ENCODE measurements at places on chromosomes 16 and 17.

- peak; percentile 8 for DNase-seq
Measured at GRCh38 chr16:87765473-87765775, 362 bp downstream of the KLHDC4 start.

DNA sequence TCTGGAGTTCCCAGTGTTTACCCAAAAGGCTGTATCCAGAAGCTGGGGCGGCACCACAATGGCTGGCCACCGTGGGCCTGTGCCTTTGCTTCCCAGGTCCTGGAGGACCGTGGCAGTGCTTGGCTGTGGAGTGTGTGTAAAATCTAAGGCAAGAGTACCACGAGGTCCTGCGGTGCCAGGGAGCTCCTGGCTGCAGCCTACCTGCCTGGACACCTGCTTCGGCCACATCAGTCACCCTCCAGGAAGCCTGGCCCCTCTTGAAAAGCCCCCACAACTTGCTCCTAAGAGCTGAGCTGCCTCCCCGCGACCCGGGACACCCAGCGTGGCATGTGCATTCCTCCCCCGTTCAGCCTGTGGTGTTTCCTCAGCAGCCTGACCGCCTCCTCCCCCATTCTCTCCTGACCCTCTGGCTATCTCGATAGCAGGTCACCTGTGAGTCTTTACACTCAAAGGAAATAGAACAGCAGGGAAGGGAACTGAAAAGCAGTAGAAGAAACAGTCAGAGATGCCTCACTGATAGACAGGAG is 7.9 kb downstream of the TIMM22 start:
- DNase-seq: no peak

- DNase-seq: no peak
Measured at GRCh38 chr17:72900654-72900971, 191.9 kb downstream of the SLC39A11 start.

GRCh38 chr17:8448310-8448709 is 12.6 kb downstream of the NDEL1 start:
- DNase-seq: no peak

DNA sequence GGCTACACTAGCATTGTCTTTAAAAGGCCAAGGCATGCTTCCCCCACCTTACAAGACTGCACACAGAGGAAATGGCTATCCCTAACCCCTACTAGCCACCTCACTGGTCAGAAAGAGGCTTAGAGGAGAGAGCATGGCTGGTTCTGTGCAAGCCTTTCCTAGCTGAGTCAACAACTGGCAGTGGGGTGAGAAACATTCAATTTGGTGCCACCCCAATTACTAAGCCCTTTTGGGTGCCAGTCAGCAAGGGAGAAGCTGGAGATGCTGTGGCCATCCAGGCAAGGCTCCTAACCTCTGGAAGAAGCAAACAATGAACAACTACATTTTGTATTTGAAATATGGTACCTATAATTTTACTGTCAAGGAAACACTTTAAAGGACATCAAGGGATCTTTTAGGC is 4.7 kb upstream of the KAT7 start:
- no peak for DNase-seq

- no peak for DNase-seq
Measured at GRCh38 chr16:29819506-29819905, 756 bp upstream of the MVP start.

DNA sequence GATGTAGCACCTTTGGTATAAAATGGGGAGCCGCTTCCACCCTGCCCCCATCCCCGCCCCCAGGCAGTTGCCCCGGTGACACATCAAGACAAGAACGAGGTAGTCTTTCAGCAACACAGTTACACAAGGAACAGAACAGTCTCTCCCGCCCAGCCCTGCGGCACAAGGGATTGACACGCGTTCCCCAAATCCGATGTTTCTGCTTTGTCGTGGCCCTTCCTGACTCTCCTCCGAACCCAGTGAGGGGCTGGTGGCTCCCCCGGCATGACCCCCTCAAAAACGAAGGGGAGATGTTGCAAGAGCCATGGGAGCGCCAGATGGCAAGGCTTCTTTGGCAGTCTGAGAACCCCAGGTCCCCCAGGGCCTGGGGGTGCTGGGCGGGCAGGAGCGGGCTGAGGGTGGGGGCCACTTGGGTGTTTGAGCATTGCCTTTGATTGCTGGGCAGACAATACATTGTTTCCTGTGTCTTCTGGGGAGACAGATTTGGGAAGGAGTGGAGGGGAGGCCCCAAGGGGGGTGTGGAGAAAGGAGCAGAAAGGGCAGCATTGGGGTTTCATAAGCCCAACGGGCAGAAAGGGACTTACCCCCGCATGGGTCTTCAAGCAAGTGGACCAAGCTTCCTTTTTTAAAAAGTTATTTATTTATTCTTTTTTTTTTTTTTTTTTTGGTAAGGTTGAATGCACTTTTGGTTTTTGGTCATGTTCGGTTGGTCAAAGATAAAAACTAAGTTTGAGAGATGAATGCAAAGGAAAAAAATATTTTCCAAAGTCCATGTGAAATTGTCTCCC is 16.6 kb downstream of the COL1A1 start:
- peak; percentile 18 for DNase-seq

DNA sequence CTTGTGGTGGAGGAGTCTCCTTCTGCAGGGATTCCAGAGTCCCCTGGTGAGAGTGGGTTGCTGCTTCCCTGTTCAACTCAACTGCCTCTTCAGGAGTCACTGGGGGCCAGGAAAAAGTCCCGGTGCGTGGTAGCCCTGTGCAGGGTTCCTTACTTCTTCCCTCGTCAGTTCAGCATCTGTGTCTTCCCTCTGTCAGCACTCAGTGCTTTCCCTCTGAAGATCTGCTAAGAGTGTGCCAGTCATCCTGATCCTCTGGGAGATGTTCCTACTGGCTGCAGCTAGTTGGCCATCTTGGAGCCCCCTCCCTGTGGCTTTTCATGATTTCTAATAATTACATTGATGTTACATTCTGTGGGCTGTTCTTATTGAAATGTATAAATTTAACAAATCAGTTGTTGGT is 36.5 kb downstream of the NF1 start:
- DNase-seq: no peak

GRCh38 chr17:56111706-56112485 is 41.4 kb upstream of the ANKFN1 start:
- DNase-seq: no peak

GRCh38 chr16:84995663-84996062 is 15.7 kb downstream of the ZDHHC7 start:
- DNase-seq: no peak

DNA sequence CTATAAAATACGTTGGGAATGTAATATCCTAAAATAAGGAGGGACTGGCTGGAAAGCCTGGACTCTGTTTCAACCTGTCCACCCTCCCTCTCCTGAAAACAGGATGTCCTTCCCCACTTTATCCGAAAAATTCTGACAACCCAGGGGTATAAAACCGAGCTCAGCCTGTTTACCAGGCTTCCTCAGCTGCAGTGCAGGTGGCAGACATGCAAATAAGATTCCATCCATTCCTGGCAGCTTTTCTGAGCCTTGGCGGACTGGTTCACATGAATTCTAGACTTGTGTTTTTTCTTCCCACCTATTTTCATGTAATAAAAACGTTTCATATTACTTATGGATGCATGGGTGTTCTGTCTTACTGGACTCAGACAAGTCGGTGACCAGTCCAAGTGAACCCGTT is 479.3 kb downstream of the KCNJ18 start:
- no peak for DNase-seq

DNA sequence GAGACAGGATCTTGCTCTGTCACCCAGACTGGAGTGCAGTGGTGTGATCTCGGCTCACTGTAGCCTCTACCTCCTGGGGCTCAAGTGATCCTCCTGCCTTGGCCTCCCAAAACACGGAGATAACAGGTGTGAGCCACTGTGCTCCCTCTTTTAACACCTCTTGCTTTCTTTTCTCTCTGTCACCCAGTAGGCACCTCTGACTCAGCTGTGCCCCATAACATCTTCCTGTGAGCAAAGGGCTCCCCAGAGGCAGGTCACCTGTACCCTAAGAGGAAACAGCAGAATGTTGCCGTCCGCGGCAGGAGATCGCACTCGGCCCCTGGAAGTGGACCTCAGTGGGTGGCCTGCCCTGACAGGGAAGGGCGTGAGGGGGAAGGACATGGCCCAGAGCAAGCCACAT is 918 bp upstream of the NLRC3 start:
- no peak for DNase-seq

- DNase-seq: no peak
Measured at GRCh38 chr16:76441876-76442275, 164.7 kb downstream of the CNTNAP4 start.

DNA sequence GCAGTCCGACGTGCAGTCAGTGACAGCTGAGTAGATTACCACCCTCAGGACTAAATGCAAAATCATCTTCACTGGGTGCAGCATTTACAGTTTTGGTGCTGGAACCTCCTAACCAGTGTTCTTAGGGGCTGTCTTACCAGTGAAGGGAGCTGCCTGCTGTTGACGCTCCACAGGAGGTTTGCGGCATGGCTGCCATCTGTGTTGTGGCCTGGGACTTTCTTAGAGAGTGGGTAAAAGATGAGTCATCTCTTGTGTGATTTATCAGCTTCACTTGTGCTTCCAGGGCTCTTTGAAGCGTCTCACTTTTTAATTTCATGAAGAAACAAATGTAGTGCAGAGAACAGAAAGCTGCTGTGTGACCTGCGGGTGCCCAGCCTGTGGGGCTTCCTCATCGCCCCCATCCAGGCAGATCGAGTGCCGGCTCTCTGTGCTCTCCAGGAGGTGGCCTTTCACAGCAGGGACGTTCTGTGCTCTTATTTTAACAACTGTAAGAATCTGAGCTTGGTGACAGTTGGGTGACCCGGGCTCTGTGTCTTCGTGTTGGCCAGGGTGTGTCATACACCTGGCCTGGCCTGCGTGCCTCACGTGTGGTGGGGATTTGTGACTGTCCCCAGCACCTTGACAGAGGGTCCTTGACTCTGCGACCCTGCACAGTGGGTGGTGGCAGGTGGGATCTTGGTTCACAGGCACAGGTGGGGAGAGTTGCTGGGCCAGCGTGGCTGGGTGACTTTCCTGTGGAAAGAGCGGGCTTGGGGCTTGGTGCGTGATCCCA is 24.3 kb upstream of the ZNF750 start:
- DNase-seq: peak; percentile 91

DNA sequence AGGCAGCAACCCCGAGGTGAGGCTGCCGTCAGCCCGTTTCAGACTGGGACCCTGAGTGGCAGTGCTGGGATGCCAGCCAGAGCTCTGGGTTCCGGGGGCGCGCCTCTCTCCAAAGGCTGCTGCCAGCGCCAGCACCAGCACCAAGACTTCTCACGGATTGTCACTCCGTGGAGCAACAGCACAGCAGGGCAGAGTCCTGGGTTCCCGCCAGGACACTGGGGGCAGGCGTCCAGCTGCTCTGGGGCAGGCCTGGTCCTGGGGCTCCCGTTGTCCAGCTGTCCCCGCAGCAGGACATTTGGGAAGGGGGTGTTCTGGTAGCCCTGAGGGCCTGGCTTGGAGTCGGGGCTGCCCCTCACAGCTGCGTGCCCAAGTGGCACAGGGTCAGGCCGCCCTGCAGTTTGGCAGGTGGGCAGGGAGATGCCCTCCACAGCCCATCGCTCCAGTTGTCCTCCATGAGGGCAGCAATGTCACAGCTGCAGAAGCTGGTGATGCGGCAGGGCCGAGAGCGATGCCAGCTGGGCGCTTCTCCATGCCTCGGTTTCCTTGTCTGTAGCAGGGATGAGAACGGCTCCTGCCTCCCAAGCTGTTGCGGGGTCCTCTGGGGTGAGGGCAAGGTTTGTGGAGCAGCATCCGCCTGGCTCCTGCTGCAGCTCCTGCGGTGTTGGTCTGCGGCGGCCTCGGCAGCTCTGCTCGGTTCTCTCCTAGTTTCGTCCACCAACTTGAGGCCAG is 137.3 kb upstream of the CIBAR2 start:
- DNase-seq: no peak

DNA sequence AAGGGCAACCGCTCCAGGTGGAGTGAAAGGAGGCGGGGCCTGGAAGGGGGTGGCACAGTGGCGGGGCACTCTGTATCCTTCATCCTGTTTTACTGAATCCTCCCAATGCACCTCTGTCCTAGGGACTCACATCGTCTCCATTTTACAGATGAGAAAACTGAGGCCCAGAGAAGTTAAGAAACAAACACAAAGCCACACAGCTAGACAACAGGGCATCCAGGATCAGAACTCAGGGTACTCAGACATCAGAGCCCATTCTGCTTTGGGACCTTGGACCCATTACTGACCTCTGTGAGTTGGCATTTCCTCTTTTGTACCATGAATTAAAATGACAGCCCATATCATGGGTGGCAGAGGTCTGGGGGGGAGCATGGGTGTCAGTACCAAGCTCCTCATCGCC is 129.2 kb downstream of the CPPED1 start:
- DNase-seq: no peak

- no peak for DNase-seq
Measured at GRCh38 chr17:20300436-20300934, 166.9 kb downstream of the LGALS9B start.

- no peak for DNase-seq
Measured at GRCh38 chr16:52384378-52384777, 162.6 kb downstream of the TOX3 start.

DNA sequence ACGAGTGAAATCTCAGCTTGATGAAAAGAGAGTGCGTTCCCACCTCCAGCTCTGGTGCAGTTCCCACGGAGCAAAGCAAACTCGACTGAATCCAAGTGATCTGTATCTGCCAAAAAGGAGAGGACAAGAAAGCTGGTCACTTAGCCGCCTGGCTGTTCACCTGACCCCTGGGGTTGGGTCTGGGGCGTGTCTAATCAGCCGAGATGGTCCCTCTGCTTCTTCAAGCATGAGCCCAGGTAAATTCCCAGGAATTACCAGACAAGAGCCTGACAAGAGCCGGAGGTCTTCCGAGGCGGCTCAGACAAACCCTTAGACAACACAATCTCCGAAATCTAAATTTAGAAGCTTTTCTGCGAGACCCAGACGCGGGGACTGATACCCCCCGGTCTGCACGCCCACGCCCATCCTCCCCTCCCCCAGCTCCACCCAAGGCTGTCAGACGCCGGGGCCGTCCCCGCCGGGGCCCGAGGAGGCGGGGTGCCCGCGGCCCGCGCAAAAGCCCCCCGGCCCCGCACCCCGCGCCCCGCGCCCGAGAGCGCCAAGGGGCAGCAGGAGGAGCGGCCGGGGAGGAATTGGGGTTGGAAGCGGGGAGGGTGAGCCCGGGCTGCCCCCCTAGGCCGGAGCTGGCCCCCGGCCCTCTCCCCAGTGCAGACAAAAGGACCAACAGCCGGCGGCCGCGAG is 674 bp downstream of the ZNF821 start:
- peak; percentile 32 for DNase-seq

DNA sequence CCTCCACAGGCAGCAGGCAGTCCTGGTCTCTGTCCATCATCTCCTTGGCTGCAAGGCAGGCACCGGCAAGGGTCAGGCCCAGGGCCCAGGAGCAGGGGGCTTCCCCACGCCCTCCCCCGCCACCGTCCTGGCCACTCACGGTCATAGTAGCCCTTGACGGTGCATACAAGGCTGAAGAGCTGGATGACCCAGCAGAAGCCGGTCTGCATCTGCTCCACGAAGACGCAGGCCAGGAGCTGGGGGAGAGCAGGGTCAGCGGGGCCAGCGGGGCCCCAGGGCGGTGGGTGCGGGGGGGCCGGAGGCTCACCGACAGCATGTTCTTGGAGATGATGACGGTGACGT is 20.1 kb downstream of the CTU2 start:
- DNase-seq: no peak

DNA sequence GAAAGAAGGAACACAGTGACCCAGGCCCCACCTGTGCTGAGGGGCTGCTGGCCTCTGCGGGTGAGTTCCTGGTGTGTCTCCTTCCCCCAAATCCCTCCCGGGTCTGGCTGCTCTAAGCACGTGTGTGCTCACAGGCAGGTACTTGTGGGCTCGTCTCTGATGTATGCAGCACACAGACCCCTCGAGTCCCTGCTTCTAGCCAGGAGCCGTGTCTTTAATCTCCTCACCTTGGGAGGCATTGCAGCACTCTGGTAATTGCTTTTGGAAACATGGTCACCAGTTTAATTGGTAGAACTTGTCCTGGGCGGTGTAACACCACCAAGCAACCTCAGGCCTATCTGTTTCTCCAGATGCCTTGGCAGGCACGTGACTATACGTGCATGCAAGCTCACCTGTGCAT is 8.8 kb upstream of the RPL38 start:
- DNase-seq: no peak

Data from Kasumi-1 (cell line).